Endothelial cell (in vitro differentiated cells): ENCODE measurements at places on chromosomes 12 and 14. TPM values are rescaled to one million over a fixed set of nuclear protein-coding genes. Genes with fewer than 3 reads are reported as not detected.

Gene BHLHE41
- 4.0 TPM for total RNA-seq

GRCh38 chr12:115760231-115760630 is 517.3 kb downstream of the MED13L start:
- no peaks in the 10 kb centered on the region for H3K36me3 ChIP-seq
- H3K4me1 ChIP-seq: peaks cover 4% of the 10 kb centered on the region
- no peak overlapping the region for H3K27ac ChIP-seq
- no peaks in the 10 kb centered on the region for H3K27me3 ChIP-seq
- H3K4me3 ChIP-seq: no peak overlapping the region

GRCh38 chr12:100608776-100609175 is 35.3 kb downstream of the GAS2L3 start:
- H3K4me3 ChIP-seq: no peak overlapping the region
- H3K27me3 ChIP-seq: no peaks in the 10 kb centered on the region
- H3K36me3 ChIP-seq: peaks cover 26% of the 10 kb centered on the region

GRCh38 chr12:107826276-107826675 is 51.8 kb downstream of the ASCL4 start:
- DNase-seq: no peak
- peaks cover 4% of the 10 kb centered on the region for H3K4me1 ChIP-seq
- H3K36me3 ChIP-seq: peaks cover 7% of the 10 kb centered on the region
- no peak overlapping the region for H3K4me3 ChIP-seq
- no peaks in the 10 kb centered on the region for H3K27me3 ChIP-seq
- H3K27ac ChIP-seq: no peak overlapping the region

DNA sequence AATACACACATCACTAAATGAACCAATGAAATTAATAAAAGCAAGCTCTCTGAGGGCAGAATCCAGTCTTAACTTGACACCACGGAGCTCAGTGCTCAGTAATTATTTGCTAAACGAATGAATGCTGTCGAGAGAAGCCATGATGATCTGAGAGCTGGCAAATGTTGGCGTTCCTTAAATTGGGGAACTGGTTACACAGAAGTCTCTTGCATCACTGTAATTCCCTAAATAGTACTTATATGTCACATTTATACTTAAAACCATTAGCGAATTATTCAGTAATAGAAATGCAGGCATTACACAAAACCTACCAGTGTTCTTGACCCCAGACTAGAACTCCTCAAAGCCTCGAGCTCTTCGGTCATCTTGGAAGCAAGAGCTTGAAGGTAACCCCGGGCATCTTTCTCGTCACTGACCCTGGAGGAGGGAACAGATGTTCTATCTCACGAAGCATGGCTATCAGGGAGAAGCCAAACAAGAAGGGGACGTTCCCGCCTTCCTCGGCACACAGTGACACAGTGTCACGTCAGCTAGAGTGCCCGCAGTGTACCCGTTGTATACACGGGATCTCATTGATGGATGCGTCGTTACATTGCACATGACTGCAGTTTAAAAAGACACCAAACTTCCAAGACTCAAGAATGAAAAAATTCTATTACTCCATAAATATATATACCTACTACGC is 43.6 kb downstream of the AMN start:
- H3K27me3 ChIP-seq: peaks cover 13% of the 10 kb centered on the region
- no peak overlapping the region for H3K27ac ChIP-seq
- no peak overlapping the region for H3K4me3 ChIP-seq

- H3K27me3 ChIP-seq: peaks cover 22% of the 10 kb centered on the region
- H3K4me3 ChIP-seq: no peak overlapping the region
- peak; percentile 69 for DNase-seq
- H3K36me3 ChIP-seq: peaks cover 7% of the 10 kb centered on the region
- no peak overlapping the region for H3K27ac ChIP-seq
Measured at GRCh38 chr12:130775953-130776856, 60.1 kb upstream of the RIMBP2 start.

GRCh38 chr12:57242691-57243454 is 8.1 kb downstream of the STAC3 start:
- H3K27me3 ChIP-seq: peaks cover 34% of the 10 kb centered on the region
- H3K36me3 ChIP-seq: peaks cover 11% of the 10 kb centered on the region
- no peak overlapping the region for H3K27ac ChIP-seq
- H3K4me3 ChIP-seq: peak overlapping the region; percentile 73

DNA sequence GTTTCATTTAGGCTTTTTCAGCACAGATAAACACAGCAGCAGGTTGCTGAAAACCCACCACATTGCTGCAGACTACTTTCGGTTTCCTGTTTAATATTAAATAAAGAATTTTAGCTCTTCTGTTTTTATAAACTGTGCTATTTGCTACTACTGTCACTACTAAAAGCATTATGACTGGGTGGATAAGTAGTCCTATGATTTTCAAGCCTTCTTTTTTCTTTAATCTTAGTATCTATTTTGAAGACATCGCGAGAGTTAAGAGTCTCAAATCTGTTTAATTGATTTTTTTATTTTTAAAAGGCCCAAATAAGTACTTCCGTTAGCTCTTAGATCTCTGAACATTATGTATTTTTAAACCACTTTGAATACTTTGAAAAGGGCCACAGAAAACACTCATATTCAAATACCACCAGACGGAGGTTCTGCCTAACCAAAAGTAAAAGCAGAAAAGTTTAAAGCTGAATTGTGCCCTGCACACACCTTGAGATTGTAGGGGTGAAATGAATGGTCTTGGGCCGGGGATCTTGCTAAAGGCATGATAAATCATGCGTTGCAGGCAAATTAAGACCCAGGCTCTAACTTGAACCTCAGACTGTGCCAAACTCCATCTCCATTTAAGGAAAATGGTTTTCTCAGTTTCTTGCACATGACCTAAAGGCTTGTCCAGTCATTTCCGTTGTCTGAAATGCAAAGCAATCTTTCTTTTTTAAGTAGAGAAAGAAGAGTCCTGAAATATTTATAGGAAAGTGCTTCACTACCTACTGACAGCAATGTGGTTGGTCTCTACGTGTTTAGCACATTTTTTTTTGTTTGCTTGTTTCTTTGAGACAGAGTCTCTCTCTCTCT is 13.6 kb upstream of the FOXN3 start:
- H3K27ac ChIP-seq: no peak overlapping the region
- no peak for DNase-seq
- peaks cover 8% of the 10 kb centered on the region for H3K4me1 ChIP-seq
- no peak overlapping the region for H3K4me3 ChIP-seq
- H3K27me3 ChIP-seq: peaks cover 1% of the 10 kb centered on the region

GRCh38 chr12:105613887-105614286 is 283.4 kb downstream of the C12orf75 start:
- no peak for DNase-seq
- H3K4me3 ChIP-seq: no peak overlapping the region
- H3K4me1 ChIP-seq: no peaks in the 10 kb centered on the region

DNA sequence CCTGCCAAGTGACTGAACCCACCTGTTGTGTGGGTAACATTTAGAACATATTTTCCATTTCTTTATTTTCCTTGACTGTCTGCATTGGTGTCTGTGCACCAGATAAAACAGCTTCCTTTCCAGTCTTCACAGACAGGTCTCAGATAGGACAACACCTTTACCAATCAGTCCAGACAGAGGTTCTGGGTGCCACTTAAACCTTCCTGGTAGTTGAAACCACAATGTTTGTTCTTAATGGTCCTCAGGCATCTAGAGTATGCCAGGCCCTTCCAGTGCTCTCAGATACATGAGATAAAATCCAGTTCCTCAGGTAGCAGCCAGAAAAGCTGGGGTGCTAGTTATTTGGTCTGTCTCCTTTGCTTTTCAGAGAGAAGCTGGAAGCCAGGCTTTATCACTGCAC is 7.0 kb upstream of the CLEC2D start:
- H3K27ac ChIP-seq: no peak overlapping the region
- DNase-seq: no peak
- H3K4me1 ChIP-seq: no peaks in the 10 kb centered on the region
- no peaks in the 10 kb centered on the region for H3K27me3 ChIP-seq

DNA sequence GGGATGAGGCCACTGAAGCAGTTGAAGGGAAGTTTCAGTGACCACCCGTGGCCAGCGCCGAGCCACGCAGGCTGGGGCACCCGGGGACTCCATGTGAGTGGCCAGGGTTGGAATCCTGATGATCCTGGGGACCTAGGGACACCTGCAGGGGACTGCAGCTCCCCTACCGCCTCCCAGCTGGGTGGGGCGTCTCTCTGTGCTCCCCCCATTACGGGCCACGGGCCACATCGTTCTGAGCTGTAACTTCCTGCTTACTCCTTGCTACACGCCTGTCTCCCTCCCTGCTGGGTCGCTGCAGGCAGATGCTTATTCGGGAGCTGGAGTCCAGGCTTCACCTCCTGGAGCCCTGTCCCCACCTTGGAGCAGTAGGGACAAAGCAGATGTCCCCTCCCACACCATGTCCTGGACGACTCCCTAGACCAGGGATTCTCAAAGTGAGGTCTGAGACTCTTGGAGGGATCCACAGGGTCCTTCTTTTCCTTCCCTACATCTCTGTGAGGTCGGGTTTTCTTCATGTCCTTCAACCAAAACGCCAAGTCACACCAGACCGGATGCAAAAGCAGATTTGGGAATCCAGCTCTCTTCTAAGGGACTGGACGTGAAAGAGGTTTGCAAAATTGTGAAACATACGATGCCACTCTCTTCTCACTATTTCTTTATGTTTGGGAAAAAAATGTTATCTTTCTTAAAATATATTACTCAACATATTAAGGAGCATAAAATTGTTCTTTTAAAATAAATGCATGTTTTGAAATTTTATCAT is 85.9 kb upstream of the NCOR2 start:
- H3K36me3 ChIP-seq: peaks cover 3% of the 10 kb centered on the region
- DNase-seq: no peak
- H3K4me3 ChIP-seq: no peak overlapping the region
- H3K27me3 ChIP-seq: peaks cover 4% of the 10 kb centered on the region
- no peak overlapping the region for H3K27ac ChIP-seq

DNA sequence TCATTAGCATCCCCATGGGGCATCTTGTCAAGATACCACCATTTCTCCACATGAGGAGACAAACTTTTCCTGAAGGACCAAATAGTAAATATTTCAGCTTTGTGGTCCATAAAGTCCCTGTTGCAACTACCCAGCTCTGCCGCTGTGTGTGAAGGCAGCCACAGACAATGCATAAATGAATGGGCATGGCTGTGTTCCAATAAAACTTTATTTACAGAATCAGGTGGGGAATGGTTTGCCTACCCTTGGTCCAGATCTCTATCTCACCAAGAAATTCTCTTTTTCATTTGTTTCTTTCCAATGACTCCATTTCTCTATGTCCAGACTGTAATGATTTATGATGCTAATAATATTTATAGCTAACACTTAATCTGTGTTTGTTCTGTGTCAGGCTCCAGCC is 409.3 kb upstream of the TBX3 start:
- no peak overlapping the region for H3K4me3 ChIP-seq
- no peak overlapping the region for H3K27ac ChIP-seq
- DNase-seq: no peak
- no peaks in the 10 kb centered on the region for H3K27me3 ChIP-seq
- no peaks in the 10 kb centered on the region for H3K36me3 ChIP-seq

Gene ABCC9
- total RNA-seq: 1.2 TPM

Gene HOXC4
- not detected for total RNA-seq

Gene DHRS2
- total RNA-seq: not detected

DNA sequence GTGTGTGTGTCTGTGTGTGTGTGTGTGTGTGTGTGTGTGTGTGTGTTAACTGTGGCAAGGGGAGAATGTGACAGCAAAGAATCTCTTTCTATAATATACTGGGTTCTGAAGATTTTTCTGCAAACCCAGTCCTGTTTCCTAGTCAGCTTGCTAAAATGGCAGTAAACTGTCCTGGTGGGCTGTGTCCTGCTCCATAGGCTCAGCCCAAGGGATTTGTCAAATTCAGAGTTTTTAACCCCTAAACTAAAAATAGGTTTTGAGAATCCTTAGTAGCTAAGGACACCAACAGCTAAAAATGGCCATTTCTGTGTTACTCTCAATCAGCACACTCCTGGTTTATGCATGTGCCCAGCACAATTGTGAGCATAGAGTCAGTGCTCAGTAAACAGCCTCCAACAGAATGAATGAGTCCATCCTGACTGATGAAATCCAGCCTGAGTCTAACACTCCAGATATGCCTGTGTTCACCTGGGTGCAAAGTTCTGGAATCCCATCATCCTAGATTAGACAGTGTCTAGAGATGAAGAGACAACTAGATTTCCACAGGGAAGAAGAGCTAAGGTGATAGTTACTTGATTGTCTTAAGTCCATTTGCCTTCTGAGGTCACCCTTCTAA is 192.6 kb downstream of the TTC6 start:
- no peak overlapping the region for H3K4me3 ChIP-seq
- DNase-seq: no peak
- H3K27me3 ChIP-seq: peaks cover 1% of the 10 kb centered on the region
- no peak overlapping the region for H3K27ac ChIP-seq
- peaks cover 8% of the 10 kb centered on the region for H3K4me1 ChIP-seq

Gene FAR2
- total RNA-seq: 104 TPM

- H3K27ac ChIP-seq: no peak overlapping the region
- H3K4me1 ChIP-seq: peaks cover 12% of the 10 kb centered on the region
- no peaks in the 10 kb centered on the region for H3K36me3 ChIP-seq
- no peak overlapping the region for H3K4me3 ChIP-seq
Measured at GRCh38 chr14:68043752-68044151, 224.2 kb downstream of the RAD51B start.

Gene TAS2R46
- 0.82 TPM for total RNA-seq

DNA sequence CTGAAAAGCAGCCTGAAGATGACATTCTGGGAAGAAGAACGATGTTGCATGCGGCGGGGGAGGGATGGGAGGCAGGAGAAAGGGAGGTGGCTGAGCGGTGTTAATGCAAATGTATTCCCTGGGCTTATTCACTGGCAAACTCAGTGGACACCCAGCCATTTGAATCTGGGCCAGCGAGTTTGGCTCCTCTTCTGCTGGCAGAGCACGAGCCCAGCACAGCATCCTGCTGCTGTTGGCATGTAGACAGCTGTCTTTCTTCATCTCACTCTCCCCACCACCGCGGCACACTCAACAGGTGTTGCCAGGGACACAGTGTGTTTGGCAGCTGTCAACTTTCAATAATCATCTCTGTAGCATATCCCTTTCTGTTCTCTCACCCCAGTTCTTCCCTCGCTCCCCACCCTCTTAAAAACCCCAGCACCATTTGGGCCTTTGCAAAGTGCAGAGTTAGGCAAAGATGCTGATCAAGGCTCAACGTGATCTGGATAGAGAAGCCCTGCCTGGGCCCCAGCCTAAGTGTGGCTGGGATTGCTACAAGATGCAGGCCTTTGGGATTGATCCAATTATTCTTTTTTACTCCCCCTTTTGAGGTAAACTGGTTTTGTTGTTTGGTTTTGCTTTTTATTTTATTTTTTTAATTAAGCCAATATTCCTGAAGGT is 131.9 kb downstream of the EXOC5 start:
- DNase-seq: no peak
- H3K27ac ChIP-seq: no peak overlapping the region
- no peaks in the 10 kb centered on the region for H3K27me3 ChIP-seq
